ENCODE measurements at places on chromosomes 5 and 9.

GRCh38 chr5:86640998-86641397 lies 23.3 kb downstream of the COX7C start:
- no peak for DNase-seq

DNA sequence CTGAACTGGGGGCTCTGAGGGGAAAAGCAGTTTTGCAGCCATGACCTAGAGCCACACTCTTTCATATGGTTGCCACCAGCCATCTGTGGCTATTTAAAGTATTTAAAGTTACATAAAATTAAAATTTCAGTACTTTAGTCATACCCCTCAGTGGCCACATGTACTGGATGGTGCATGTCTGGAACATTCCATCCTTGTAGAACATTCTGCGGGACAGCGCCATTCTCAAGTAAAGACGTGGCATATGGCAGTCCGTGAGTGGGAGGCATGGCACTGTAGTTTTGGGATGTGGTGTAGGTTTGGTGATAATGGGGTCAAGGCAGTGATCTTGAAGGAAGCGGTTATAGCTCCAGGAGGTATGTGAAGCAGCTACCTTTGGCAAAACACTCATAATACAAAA lies 61.4 kb upstream of the NFIL3 start:
- DNase-seq = peak; percentile 9

- no peak for DNase-seq
These were observed 16.8 kb downstream of the TXNDC8 start for GRCh38 chr9:110320651-110321445.

GRCh38 chr5:52809884-52810283 lies 22.2 kb downstream of the ITGA1 start:
- DNase-seq = no peak

DNA sequence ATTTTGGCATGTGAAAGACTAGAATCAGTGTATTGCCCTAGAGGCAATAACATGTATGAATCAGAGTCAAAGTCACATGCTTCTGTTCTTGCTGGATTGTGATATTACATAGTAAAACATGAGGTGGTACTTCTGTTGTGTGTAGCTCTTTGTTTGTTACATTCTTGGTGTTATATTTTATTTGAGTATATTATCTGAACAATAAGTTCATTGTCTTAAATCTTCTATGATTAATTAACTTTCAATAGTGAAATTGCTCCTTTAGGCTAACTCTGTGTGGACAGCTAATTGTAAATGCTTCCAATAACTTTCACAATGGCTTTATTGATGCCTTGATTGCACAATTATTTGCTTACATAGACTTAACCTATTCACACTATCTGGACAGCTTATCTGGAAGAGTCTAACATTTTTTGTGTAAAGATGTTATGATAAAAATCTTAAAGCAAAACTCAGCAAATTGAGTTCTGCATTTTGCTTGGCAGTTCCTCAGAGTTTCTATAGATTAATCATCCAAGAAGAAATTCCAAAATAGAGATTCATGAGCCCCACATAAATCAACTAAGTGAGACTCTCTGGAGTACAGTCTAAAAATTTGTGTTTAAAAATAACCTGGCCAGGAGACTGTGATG lies 239.6 kb upstream of the TUSC1 start:
- DNase-seq = no peak

DNA sequence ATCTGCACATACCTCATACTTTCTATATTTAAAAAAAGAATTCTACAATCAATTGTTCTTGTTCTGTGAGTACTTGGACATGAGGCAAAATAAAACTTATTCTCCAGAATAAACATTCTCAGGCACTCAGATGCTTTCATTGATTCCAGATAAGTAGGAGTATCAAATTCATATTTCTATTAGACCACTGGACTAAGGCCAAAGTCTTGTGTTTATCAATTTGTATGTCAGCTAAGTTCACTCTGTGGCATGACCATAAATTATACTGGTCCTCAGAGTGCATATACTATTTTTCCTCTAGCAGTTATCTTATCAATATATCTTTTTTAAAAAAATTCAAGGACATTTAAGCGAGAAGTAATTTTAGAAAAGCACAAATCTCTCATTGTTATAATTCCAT lies 28.2 kb downstream of the CDH10 start:
- DNase-seq = no peak

All from osteoblast (primary cell).